ENCODE measurements at places on chromosomes 16 and 17. TPM values are rescaled to one million over a fixed set of nuclear protein-coding genes. Genes with fewer than 3 reads are reported as not detected.

ACACA gene
- total RNA-seq = 49.0 TPM

GRIN2C gene
- total RNA-seq = not detected

NACA2 gene
- not detected for total RNA-seq

TRAP1 gene
- total RNA-seq = 64.8 TPM

CCL22 gene
- not detected for total RNA-seq

CDH1 gene
- not detected for total RNA-seq

PRSS22 gene
- 0.44 TPM for total RNA-seq

IL34 gene
- 3.1 TPM for total RNA-seq

CASKIN2 gene
- 11.6 TPM for total RNA-seq

FA2H gene
- total RNA-seq = 0.34 TPM

WNK4 gene
- total RNA-seq = 8.8 TPM

ADCY9 gene
- 13.6 TPM for total RNA-seq

CDIP1 gene
- total RNA-seq = 24.6 TPM

UTS2R gene
- total RNA-seq = not detected

ITGA2B gene
- 0.24 TPM for total RNA-seq

ACE gene
- total RNA-seq = 117 TPM

KRTAP4-4 gene
- total RNA-seq = not detected

NTHL1 gene
- 30.5 TPM for total RNA-seq

ATP1B2 gene
- not detected for total RNA-seq

CBLN1 gene
- total RNA-seq = 0.23 TPM

HOXB3 gene
- 17.7 TPM for total RNA-seq

AHSP gene
- not detected for total RNA-seq

IL21R gene
- 0.47 TPM for total RNA-seq

SHBG gene
- total RNA-seq = 0.58 TPM

SLC5A11 gene
- total RNA-seq = 0.29 TPM

MT1M gene
- not detected for total RNA-seq

PLD6 gene
- 2.3 TPM for total RNA-seq

ACSM3 gene
- total RNA-seq = 68.4 TPM

CD300A gene
- not detected for total RNA-seq

TLE7 gene
- total RNA-seq = not detected

C16orf96 gene
- total RNA-seq = not detected

SMIM5 gene
- total RNA-seq = not detected

TMEM114 gene
- total RNA-seq = not detected

GPRC5C gene
- total RNA-seq = 17.5 TPM

SSTR5 gene
- total RNA-seq = not detected

DNAJA2 gene
- total RNA-seq = 47.0 TPM

LGALS9B gene
- not detected for total RNA-seq

CHST4 gene
- not detected for total RNA-seq

NOS2 gene
- total RNA-seq = 0.44 TPM

ADAP2 gene
- total RNA-seq = 0.68 TPM

ITGA3 gene
- total RNA-seq = 331 TPM

FOXL1 gene
- total RNA-seq = 10.3 TPM

OSGIN1 gene
- total RNA-seq = 4.1 TPM

CDRT15 gene
- total RNA-seq = not detected

EFCAB5 gene
- total RNA-seq = 0.53 TPM

ST6GALNAC2 gene
- 3.3 TPM for total RNA-seq

OR2C1 gene
- total RNA-seq = not detected

KRTAP4-6 gene
- not detected for total RNA-seq

SENP3 gene
- 60.7 TPM for total RNA-seq

HOXB4 gene
- total RNA-seq = 10.3 TPM

KRT9 gene
- total RNA-seq = not detected

LLGL2 gene
- 3.4 TPM for total RNA-seq

Data from glomerular endothelial cell (primary cell).